Myocyte (in vitro differentiated cells): ENCODE measurements at places on chromosomes 11 and 22. TPM values are rescaled to one million over a fixed set of nuclear protein-coding genes. Genes with fewer than 3 reads are reported as not detected.

The MRPL48 gene
- 17.6 and 21.9 TPM in 2 replicates for total RNA-seq

- DNase-seq, result no peak
These were observed 8.1 kb downstream of the SHISA8 start for GRCh38 chr22:41906822-41907221.

GRCh38 chr11:110187731-110188130 lies 94.5 kb downstream of the ZC3H12C start:
- peak; percentile 86 for DNase-seq

GRCh38 chr11:7570938-7571521 lies 57.2 kb downstream of the PPFIBP2 start:
- DNase-seq, result no peak

- DNase-seq, result no peak
These were observed 605.7 kb downstream of the METTL15 start for GRCh38 chr11:28713850-28714249.

The ANGPTL5 gene
- not detected in 2 replicates for total RNA-seq

- DNase-seq, result no peak
These were observed 34.6 kb upstream of the KCNQ1OT1 start for GRCh38 chr11:2734181-2735052.

The CNTF gene
- total RNA-seq, result 1.7 and 3.0 TPM in 2 replicates

The PLCB3 gene
- 41.5 and 41.7 TPM in 2 replicates for total RNA-seq

The TYR gene
- not detected in 2 replicates for total RNA-seq

GRCh38 chr11:34380696-34381095 lies 22.9 kb upstream of the ABTB2 start:
- no peak for DNase-seq

The PDHX gene
- 64.8 and 90.9 TPM in 2 replicates for total RNA-seq

DNA sequence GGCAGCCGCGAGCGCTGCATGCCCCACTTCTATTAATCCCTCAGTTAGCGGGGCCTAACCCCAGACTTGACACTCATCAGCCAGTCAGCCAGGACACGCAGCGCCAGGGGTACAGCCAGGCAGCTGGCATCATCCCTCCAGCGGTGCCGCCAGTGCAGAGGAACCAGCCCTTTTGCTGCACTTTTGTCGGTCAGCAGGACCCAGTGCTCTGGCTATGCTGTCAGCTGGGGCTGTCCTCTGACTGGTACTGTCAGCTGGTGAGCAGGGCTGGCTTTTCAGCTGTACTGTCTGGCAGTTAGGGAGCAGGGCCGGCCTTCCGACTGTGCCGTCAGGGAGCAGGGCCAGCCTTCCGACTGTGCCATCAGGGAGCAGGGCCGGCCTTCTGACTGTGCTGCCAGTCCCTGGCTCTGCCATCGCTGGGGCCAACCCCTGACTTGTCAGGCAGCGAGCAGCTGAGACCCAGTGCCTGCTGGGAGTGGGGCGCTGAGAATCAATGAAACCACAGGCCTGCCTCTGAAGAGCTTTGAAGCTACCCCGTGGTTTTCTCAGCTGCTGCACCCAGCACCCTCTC lies 115.4 kb downstream of the KIAA1671 start:
- peak; percentile 95 for DNase-seq

The EIF4G2 gene
- total RNA-seq, result 976 and 1,007 TPM in 2 replicates

The P2RX6 gene
- 72.8 and 103 TPM in 2 replicates for total RNA-seq

DNA sequence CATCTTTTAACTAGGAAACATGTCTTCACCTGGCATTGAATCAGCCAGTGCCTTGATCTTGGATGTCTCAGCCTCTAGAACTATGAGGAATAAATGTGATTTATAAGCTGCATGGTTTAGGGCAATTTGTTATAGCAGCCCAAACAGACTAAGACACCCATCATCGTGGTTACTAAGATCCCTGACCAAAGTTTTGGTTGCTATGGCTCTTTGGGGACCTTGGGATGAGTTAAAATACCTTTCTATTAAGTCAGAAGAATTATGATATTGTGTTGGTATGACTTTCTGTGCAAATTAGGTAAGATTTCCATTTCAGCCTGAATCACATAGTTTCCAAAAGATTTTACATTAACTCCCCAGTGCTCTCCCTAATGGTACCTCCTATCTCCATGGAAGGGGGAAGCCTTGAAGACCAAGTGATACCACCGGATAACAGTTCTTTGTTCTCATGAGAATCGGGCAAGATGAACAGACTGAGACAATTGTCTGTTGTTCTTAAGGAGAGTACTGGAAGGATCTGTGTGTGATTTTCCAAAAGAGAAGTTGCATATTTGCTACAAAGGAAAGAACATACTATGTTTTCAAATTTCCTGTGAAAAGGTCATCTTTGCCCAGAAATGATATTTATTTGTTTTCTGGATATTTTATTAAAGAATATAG lies 60.4 kb upstream of the UBASH3B start:
- DNase-seq, result no peak

GRCh38 chr11:104529213-104529612 lies 365.3 kb upstream of the PDGFD start:
- DNase-seq, result peak; percentile 87

The GAL3ST1 gene
- not detected in 2 replicates for total RNA-seq

The GAL gene
- total RNA-seq, result not detected in 2 replicates

The APOL5 gene
- 1.1 and 1.6 TPM in 2 replicates for total RNA-seq

DNA sequence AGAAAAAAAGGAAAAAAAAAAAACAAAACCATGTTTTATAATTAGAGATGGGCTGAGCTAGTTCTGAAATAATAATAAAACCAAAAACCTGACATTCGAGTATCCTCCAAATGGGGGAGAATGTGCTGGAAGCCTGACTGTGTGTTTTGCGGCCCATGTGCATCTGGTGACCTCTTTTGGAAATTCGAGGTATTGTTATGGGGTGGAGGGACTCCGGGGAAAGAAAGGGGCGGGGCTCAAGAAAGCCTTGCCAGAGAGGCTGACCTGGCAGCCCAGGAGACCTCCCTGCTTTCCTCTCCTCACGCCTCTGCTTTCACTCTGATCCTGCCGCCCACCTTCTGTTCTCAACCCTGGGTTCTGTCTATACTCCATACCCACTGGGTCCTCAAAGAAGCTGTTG lies 72.9 kb downstream of the CTTN start:
- no peak for DNase-seq

DNA sequence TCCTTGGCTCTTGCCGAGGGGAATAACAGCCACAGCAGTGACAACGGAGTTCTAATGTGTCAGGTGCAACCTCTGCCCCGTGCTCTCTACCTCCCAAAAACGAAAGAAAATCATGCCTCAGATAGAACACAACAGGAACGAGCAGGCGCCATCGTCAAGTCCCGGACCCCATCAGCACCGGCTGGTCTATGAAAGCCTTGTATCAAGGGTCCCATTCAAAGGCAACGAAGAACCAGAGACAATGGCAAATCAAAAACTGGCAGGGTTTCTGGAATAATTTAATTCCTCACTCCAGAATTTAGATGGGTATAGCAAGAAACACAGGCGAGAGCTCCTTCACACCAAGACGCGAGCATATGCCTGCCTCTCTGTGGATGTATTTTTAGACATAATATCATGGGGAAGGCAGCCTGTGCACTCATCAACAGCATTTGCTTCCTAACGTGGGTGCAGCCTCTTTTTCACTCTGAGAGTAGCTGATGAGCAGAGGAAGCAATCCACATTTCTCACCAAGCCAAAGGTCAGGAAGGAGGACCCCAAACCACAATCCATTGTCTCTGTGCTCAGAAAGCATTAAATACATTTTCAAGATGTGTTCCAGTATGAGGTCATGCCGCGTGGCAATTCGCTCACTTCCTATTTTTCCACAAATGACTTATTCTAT lies 193.4 kb upstream of the BLID start:
- DNase-seq, result peak; percentile 43

DNA sequence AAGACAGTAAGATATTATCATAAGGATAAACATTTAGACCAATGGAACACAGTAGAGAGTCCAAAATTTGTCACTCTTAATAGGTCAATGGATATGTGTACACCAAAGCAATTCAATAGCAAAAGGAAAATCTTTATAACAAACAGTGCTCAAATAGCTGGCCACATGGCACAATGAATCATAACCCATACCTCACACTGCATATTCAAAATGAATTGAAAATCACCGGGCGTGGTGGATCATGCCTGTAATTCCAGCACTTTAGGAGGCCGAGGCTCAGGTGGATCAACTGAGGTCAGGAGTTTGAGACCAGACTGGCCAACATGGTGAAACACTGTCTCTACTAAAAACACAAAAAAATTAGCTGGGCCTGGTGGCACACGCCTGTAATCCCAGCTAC lies 8.4 kb downstream of the SNX32 start:
- no peak for DNase-seq

DNA sequence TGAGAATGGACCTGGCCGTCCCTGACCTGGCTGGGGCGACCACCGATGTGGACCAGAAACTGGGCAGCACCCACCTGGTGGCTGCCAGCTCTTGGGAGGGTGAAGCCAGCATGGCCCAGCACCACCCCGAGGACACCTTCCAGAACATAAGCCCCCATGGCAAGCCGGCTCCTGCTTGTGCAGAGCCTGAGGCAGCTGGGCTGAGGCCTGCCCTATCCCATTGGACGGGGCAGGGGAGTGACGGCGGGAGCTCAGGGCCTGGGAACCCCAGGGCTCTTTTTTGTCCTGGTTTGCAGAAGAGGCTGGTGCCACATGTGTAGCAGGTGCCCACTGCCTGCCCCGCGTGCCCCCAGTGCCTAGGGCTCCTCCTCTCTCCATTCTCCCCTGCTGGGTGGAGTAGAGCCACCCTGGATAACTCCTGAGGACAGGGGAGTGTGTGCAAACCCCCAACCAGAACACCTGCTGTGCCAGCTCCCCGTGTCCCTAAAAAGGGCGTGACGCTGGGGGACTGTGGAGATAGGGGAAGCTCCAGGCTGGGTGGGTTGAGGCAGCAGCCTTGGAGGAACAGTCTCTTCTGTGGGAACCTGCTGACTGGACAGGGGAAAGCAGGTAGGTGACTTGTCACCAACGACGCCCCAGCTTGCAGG lies 11.9 kb downstream of the DUSP8 start:
- DNase-seq, result no peak

- peak; percentile 81 for DNase-seq
These were observed 15.1 kb downstream of the UQCR10 start for GRCh38 chr22:29782061-29782845.

DNA sequence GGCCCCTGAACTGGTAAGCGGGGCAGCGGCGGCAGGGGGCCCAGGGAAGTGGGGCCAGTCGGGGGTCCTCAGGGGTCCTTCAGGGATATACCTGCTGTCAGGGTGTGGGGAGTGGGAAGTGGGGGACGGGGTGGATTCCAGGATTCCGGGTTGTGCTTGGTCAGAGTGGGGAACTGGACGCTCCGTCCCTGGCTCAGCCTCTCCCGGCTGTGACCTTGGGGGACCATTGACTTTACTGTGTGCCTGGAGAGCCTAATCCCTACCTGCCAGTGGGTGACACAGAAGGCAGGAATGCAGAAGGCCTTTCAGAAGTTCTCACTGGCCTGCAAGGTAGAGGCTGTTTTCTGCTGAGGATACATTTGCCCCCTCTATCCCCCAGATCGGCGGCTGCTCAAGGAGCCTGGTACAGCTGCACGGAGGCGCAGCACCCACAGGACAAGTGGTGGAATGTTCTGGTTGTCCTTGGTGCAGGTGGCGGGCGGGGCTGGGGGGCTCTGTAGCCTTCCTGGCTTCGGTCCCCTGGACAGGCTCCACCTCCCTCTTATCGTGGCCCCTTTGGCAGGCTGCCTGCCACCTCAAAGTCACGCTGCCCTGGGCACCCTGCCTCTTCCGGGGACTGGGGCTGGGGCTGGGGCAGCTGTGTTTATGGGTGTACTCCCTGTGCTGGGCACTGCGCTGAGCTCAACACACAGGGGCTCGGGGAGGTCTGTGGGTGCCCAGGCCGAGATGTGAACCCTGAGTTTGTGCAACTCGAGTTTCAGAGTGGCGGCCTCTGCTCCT lies 18.4 kb downstream of the KCNQ1 start:
- DNase-seq, result no peak

The APOBEC3A gene
- total RNA-seq, result not detected in 2 replicates

The MYBPC3 gene
- total RNA-seq, result not detected in 2 replicates

- DNase-seq, result peak; percentile 53
These were observed at the start of gene ACTN3 for GRCh38 chr11:66546368-66546965. TSS of gene ACTN3 (plus strand) at chr11:66546903. CDS start at chr11:66546938, 35 bp downstream.

GRCh38 chr11:132983641-132983978 lies 548.7 kb downstream of the OPCML start:
- DNase-seq, result no peak

DNA sequence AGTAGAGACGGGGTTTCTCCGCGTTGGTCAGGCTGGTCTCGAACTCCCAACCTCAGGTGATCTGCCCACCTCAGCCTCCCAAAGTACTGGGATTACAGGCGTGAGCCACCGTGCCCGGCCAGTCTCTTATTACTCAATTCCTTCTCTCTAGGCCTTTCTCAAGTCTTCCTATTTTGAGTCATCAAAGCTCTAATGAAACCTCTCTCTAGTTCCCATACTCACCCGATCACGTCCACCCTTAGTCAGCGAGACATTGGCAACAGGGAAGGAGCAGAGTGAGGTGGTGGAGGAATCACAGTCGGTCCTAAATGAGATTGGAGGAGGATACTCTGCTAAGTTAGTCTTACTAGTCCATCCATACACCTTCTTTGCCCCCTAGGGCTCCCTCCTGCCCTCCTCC lies 5.0 kb downstream of the BSCL2 start:
- DNase-seq, result no peak

The UBASH3B gene
- 8.8 and 13.1 TPM in 2 replicates for total RNA-seq

The FAM83F gene
- not detected in 2 replicates for total RNA-seq

- peak; percentile 87 for DNase-seq
These were observed 50.9 kb downstream of the AP2A2 start for GRCh38 chr11:976431-977160.

DNA sequence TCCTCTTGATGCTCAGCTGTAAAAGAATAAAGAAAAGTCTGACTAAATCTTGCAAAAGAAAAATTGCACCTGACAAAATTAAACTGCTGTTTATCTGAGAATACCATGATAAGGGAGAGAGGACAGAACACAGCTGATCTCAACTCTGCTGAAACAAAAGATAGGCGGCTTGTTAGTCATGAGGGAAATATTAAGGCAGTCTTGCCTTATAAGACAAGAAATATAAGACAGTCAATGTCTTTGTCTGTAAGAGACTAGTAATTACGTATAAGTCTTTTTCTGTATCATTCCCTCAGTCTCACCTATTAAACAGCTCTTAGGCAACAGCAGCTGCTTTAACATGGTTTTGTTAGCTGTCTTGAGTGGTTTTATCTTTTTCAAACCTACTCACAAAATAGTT lies 296.6 kb downstream of the LUZP2 start:
- no peak for DNase-seq

DNA sequence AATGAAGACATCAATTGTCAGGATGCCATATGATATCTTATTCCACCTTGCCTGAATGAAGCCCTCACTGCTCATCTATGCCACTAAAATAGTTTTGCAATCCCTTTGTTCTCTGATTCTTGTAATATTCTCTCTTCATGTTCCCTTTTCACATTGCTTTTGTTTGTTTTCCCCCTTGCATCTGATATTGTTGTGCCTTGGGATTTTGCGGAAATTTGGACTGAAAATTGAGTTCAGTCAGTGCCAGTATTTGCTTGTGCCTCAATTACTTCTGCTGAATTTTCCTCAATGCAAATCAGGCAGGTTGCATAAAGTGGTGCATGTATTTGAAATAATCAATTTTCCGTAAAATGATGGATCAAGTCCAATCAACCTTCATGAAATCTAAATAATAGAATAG lies 98.3 kb downstream of the PAX6 start:
- DNase-seq, result no peak
